Gastrocnemius medialis (tissue), 4 donors: ENCODE measurements at places on chromosomes 16 and 17. TPM values are rescaled to one million over a fixed set of nuclear protein-coding genes. Genes with fewer than 3 reads are reported as not detected.

GRCh38 chr16:19102187-19102872, 11.4 kb upstream of the ITPRIPL2 start:
- DNase-seq = no peak

- no peak for DNase-seq
Measured at GRCh38 chr16:27679899-27680298, 130.0 kb downstream of the KATNIP start.

DNA sequence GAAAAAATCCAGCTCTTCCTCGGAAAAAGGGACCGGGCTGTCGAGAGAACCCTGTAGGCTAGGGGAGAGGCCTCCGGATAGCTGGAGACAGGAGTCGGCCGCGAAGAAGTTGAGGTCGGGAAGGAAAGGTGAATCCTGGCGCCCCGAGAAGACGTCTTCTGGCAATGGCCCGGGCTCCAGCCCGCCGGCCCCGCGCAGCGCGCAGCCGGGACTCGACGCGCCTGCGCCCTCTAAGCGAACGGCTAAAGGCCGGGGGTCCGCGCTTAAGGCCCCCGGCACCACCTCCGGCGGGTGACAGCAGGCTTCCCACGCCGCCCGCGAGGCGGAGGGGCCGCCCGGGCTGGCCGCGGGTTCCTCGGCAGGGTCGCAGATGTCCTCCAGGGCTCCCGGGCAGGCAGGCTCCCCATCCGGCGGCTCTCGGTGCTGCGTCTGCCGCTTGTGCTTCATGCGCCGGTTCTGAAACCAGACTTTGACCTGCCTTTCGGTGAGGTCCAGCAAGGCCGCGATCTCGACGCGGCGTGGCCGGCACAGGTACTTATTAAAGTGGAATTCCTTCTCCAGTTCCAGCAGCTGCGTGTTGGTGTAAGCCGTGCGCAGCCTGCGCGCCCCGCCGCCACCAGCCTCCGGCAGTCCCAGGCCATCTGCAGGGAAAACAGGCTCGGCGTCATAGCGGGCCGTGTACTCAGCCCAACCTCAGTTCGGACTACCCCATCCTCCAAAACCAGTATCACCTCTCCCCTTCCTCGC, 1.6 kb downstream of the HOXB2 start:
- no peak for DNase-seq

Gene CLEC18C
- 0.49 TPM for total RNA-seq

Gene CCL8
- not detected for total RNA-seq
